Thyroid gland (tissue), 4 donors: ENCODE measurements at places on chromosomes 1 and 21. TPM values are rescaled to one million over a fixed set of nuclear protein-coding genes. Genes with fewer than 3 reads are reported as not detected.

GRCh38 chr1:224273641-224274040 lies 56.3 kb downstream of the NVL start:
- no peak for DNase-seq

DNA sequence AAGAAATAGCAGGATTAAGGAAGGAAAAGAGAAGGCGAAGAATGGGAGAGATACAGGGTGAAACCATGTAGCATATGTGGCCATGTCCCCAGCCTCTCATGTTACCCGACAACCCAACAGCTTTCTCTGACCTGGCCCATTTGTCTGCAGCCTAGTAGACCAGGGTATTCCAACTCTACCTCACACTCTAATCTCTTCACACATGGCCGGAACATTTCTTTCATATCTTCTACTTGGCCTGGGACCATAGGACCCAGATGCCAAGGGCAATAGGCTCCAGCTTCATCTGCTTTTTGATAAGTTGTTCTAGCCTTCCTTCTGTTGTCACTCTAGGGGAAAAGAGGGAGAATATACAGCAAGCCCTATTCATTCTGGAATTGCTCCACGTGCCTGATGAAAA lies 95.0 kb upstream of the DPT start:
- no peak for DNase-seq

- peak; percentile 23 for DNase-seq
Observed at GRCh38 chr1:204438628-204439027, 27.0 kb upstream of the PPP1R15B start.

JAM2 gene
- total RNA-seq, result 4.5 TPM

KMO gene
- total RNA-seq, result 0.27 TPM
